ENCODE measurements at places on chromosomes 13 and 19.
A peak's percentile ranks its signal among the peaks of the same experiment; 100 is the strongest.

- no peak for DNase-seq
Observed at GRCh38 chr13:40776232-40776631, 5.2 kb upstream of the MRPS31 start.

DNA sequence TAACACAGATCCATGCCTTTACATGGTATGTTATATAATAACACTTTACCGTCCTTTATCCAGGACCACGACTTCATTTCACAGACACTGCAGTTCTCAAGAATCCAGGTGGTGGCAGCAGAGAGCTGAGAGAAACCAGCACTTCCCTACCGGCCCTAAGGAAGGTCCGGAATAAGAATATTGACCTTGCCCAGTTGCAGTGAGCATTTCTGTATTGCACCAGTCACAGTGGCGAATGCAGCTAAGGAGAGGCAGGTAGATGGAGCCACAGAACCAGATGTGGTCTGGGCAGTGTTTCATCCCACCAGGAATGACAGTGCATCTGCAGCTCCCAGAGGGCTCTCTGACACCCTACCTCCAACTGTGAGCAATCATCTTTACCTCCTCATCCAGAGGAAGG lies 44.6 kb downstream of the ZNF787 start:
- peak; percentile 45 for DNase-seq

GRCh38 chr13:33092073-33092987 lies 76.1 kb downstream of the KL start:
- no peak for DNase-seq

DNA sequence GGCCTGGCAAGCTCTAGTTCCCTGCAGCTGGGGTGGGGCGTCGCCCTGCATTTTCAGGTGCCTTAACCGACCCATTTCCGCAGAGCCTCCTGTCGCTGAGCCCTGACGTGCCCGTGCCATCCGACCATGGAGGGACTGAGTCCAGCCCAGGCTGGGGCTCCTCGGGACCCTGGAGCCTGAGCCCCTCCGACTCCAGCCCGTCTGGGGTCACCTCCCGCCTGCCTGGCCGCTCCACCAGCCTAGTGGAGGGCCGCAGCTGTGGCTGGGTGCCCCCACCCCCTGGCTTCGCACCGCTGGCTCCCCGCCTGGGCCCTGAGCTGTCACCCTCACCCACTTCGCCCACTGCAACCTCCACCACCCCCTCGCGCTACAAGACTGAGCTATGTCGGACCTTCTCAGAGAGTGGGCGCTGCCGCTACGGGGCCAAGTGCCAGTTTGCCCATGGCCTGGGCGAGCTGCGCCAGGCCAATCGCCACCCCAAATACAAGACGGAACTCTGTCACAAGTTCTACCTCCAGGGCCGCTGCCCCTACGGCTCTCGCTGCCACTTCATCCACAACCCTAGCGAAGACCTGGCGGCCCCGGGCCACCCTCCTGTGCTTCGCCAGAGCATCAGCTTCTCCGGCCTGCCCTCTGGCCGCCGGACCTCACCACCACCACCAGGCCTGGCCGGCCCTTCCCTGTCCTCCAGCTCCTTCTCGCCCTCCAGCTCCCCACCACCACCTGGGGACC lies 1.2 kb downstream of the ZFP36 start:
- DNase-seq = no peak

DNA sequence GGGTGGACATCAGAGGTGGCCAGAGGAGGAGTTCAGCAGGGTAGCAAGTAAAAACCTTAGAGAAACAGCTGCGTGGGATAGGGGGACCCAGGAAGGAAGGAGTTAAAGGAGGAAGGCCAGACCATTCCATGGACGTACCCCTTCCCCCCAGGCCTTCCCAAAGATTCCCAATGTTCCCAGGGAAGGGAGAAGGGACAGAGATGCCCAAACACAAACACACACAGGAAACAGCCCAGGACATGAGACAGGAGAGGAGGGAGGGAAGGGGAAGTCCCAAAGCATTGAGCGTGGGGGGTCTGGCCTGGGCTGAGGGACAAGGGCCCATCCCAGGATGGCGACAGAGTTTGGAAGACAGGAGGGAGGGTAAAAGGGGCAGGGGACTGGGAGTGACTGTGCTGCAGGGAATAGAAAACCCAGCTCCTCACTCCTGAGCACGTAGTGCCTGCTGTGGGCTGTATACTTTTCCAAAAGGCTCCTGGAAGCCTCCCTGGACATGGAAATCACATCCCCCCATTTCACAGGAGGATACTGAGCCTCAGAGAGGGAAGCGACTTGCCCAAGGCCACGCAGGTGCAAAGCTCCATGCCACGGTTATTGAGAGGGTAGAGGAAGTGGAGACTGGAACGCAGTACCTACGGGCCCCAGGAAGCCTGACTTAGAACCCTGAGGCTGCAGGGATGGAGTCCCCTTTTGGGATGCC lies 1.1 kb downstream of the SYDE1 start:
- no peak for DNase-seq

GRCh38 chr19:52898101-52898500 lies 666 bp upstream of the ZNF320 start:
- DNase-seq = no peak

DNA sequence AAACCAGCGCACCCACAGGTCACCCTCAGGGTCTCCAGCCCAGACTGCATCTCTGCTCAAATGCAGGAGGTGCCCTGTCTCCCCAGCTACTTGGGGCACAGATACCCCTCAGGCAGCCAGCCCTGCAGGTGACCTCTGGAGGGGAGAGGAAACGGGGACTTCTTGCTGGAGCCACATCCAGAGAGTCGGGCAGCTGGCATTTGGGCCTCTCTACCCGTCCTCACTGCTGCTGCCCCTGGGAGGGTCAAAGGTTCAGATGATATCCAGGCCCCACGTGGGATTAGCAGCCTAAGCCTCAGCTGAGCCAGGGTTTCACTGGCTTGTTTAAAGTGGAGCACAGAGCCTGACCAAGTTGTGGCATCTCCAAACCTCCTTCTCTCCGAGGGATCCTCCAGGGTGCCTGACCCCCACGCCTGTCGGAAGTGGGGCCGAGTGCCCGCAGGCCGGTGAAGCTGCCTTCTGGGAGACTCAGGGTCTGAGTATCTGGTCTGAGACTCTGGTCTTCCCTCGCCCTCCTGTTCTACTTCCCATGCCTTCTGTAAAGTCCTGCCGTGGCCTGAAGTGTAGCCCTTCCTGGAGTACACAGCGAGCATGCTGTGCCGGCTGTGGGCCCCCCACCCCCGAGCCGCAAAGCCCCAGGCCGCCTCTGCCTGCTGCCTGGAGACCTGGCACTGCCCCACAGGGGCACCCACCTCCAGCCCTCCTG lies 2.1 kb downstream of the RASA3 start:
- DNase-seq = no peak

DNA sequence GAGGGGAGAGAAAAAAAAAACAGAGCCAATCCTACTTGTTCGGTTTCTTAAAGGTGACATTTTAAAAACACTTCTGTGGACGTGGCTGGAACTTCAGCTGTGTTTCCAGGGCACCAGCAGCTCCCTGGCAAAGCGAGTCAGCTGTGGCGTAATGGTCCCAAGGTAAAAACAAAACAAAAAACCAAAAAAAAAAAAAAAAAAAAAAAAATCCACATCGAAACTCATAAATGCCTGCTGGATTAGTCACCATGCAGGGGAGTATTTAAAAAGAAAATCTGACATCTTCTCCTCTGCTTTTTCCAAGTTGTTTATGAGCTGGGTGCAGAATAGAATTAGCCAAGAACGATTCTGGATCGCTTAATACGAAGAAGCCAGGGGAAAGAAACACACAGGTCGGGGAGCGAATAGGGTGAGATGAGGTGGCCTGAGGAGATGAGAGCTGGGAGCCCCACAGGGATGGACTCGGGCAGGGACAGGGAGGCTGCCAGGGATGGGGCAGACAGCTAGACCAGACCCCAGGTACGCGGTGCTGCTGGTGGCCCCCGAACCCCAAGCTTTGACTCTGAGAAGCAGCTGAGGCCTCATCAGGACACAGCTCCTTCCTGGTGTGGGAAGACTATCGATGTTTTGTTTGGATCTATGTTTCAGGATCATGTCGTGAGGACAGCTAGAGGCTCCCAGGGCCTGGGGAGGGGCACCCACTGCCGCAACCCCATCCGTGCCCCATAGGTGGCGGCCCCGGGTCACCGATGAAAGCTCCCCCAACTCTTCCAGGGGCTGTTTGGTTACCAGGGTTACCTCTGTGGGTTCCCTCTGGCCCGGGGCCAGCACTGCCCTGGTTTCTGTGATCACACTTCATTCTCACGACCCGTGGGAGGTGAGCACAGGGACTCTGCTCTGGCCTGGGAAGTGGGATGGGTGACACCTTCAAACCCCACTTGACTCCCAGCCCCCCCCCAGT lies 3.1 kb upstream of the CTXN1 start:
- peak; percentile 58 for DNase-seq

GRCh38 chr19:49558591-49558990 lies 21.8 kb downstream of the NOSIP start:
- DNase-seq = no peak

DNA sequence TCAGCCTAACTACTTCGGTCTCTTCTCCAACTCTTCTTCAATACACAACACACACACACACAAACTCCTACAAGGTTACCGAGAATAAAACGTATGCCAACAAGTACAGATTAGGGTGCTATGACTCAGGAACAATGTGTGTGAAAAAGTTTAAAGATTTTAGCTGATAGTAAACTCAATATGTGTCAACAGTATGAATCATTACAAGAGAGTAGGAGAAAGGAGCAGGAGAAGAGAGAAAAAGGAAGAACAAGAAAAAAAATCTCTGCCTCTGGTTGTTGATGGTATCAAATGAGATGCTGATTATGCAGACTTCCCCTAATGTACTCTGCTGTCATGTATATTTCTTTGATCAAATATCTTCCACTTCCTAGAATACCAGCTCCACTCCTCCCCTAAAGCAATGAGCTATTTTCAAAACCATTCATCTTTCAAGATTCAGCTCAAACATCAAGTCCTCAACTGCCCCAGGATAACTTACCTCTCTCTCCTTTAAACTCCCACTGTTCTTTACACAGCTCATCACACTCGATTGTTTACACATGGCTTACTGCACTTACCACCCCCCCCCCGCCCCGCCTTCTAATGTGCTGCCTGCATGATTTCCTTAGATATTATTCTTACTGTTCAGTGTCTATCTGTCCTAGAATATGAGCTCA lies 95.6 kb downstream of the FAM216B start:
- DNase-seq = peak; percentile 34

DNA sequence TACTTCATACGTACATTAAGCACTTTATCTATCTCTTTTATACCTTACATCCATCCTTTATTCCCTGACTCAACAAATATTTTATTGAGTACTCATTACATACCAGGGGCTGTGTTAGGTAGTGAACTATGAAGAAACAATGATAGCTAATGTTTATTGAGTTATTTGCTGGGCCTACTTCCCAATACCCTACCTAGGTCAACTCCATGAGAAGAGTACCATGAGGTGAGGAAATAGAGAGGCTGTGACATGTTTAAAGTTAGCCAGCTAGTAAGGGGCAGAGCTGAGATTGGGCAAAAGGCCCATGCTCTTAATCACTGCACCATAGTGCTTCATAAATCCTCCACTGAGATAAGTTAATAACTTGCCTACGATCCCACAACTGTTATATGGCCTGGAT lies 79.9 kb downstream of the FREM2 start:
- DNase-seq = no peak

DNA sequence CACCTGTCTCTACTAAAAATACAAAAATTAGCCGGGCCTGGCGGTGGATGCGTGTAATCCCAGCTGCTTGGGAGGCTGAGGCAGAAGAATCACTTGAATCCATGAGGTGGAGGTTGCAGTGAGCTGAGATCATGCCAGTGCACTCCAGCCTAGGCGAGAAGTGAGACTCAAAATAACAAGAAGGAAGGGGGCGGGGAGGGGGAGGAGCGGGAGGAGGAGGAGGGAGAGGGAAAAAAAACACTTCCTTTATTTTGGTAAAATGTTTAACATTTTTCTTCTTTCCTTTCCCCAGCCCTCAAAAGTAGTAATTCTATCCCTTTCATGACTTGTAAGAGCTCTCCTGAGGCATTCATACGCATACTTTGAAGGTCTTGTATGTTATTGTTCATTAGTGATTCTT lies 44.3 kb downstream of the SPRY2 start:
- DNase-seq = no peak

DNA sequence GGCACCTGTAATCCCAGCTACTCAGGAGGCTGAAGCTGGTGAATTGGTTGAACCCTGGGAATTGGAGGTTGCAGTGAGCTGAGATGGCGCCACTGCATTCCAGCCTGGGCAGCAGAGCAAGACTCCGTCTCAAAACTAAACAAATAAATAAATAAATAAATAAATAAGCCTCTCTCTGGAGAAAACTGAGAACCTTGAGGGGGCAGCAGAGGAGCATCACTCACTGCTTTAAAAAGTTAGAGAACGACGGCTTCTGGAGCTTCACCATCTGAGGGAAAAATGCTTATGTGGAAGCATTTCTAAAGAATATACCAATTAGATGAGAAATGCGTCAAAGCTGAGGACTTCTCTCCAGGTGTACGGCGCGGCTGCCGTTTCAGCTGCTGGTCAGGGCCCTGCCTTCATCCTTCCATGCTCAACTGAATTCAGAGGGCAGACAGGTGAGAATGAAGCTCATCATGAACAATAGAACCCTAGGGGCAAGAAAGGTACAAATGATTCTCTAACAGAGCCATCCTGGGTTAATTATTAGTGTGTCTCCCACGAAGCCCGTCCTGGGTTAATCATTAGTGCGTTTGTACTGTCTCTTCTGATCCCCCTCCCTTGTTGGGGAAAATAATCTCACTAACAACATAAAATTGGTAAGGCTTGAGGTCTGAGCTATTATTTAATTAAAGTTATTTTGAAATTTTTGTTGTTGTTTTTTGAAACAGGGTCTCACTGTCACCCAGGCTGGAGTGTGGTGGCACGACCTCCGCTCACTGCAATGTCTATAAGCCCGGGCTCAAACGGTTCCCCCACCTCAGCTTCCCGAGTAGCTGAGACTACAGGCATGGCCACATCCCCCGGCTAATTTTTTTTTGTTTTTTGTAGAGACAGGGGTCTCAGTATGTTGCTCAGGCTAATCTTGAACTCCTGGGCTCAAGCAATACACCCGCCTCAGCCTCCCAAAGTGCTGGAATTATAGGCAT lies 80.1 kb downstream of the IPO5 start:
- DNase-seq = peak; percentile 18

DNA sequence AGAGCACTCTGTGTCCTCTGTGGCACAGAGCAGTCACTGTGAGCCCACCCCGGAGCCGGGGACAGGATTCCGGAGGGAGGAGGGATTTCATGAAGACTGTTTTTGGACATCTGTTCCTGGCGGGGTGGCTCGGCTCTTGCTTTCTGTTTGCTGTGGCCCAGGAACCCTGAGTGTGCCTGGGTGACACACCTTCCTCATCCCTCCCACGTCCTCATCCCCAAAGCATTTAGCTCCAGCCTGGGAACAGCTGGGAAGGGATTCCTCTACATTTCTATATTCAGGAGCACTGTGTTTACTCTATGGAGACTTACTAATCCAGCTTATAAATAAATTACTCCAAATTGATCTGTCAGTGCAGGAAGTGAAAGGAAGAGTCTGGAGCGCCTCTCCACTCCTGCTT lies 97.8 kb upstream of the UBL3 start:
- DNase-seq = no peak

- DNase-seq = peak; percentile 15
Observed at GRCh38 chr19:33473653-33474305, 47.8 kb downstream of the PEPD start.

DNA sequence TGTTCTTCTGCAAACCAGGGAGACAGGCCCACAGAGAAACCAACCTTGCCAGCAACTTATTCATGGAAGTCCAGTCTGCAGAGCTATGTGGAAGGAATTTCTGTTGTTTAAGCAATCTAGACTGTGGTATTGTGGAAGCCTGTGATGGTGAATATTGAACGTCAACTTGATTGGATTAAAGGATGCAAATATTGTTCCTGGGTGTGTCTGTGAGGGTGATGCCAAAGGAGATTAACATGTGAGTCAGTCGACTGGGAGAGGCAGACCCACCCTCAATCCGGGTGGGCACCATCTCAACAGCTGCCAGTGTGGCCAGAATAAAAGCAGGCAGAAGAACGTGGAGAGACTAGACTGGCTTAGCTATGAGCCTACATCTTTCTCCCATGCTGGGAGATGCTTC lies 606.0 kb downstream of the EFNB2 start:
- DNase-seq = no peak

All from RWPE1 (cell line).